ENCODE measurements at places on chromosomes 1 and 21.

- no peak for DNase-seq
Observed at GRCh38 chr1:248695451-248696132, 7.0 kb downstream of the OR14I1 start.

- DNase-seq: no peak
Observed at GRCh38 chr1:182641561-182641960, 37.4 kb upstream of the RGS16 start.

- no peak for DNase-seq
Observed at GRCh38 chr1:197440715-197441114, 172.7 kb downstream of the CRB1 start.

DNA sequence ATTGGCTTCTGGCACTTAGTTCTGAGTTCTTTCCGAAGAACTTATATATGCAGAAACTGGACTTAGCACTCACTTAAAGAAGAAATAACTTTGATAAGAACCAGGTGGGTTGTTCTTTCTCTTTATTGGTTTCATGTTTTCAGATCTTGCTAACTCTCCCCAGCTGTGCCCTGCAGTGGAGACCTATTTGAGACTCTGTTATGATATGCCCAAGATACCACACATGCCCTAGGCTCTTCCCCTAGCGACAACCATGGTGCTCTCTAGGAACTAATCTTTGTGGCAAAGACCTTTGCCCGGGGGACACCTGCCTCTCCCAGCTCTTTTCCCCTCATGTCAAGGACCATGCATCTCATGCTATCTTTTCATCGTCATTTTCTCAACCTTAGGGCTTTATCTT, 128.8 kb downstream of the PBX1 start:
- DNase-seq: no peak

- DNase-seq: no peak
Observed at GRCh38 chr1:171661076-171661650, 8.7 kb upstream of the MYOC start.

GRCh38 chr1:209597499-209597898, 14.0 kb downstream of the CAMK1G start:
- no peak for DNase-seq

- no peak for DNase-seq
Observed at GRCh38 chr1:44408212-44408582, 3.1 kb downstream of the RNF220 start.

GRCh38 chr1:160438317-160438918, 38.1 kb downstream of the VANGL2 start:
- no peak for DNase-seq

- DNase-seq: no peak
Observed at GRCh38 chr1:230746617-230747016, 571 bp upstream of the CAPN9 start.

DNA sequence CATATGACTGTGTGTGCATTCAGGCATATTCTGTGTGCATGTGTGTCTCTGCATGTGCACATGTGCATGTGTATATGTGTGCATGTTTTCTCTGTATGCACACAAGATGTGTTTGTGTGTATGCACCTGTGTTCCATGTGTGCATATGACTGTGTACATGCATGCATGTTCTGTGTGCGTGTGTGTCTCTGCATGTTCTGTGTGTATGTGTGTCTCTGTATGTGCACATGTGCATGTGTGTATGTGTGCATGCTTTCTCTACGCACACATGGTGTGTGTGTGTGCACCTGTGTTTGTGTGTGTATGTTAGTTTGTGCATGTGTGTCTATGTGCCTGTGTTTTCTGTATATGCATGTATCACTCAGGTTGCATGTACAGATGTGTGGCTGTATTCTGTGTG, 42.3 kb downstream of the AJAP1 start:
- DNase-seq: no peak

GRCh38 chr1:202214089-202214843, 20.7 kb downstream of the LGR6 start:
- no peak for DNase-seq

- DNase-seq: no peak
Observed at GRCh38 chr1:235495551-235495950, 8.7 kb downstream of the B3GALNT2 start.

DNA sequence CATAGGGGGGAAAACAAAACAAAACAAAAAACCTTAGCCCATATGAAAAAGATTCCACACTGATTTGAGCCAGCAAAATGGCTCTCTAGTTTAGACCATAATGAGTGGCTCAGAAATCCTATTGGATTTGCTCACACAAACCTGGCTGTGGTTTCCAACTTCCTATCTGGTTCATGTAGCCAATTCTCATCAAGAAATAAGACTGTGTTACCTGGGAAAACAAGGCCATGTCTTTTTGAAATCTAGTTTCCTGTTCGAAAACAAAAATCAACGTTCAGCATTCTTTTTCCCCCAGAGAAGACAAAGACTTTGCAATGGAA, 69.2 kb downstream of the TBX15 start:
- no peak for DNase-seq

- no peak for DNase-seq
Observed at GRCh38 chr1:233664253-233664652, 50.3 kb downstream of the KCNK1 start.

GRCh38 chr21:46633566-46633965, 1.9 kb upstream of the PRMT2 start:
- DNase-seq: no peak

DNA sequence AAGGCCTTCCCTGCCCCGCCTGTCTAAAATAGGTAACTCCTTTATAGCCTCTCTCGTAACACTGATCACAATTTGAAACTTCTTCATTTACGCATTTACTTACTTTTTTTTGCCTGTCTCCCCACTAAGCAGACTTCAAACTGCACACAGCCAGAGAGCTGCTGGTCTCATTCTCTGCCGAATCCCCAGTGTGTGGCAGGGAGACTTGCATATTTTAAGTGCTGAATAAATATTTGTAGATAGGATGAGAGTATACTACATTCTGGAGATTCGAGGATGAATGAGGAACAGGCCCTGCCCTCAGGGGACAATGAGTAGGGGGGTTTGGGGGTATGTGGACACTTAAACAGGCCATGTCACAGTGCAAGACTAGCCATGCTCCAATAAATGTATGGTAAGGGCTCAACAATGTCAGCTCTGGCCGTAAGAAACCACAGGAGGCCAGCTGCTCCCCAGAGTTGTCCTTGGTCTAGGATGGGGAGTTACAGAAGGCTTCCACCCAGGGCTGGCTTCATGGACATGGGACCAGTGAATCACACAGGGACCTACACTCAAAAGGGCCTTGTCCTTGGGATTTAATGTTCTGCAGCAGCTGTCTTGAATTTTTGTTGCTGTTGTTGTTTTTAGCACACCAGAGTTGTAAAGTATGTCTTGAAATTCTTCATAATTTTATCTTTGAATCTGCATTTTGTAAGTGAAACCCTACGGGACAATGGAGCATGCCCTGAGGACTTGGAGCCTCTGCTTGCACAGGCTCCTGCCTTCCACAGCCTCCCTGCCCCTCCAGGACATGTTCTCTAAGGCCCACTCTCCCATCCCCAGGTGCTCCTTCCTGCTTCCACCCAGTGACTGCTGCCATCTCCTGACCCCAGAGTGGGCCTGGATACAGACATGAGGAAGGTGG, 8.5 kb downstream of the DIO1 start:
- no peak for DNase-seq

GRCh38 chr1:206933333-206933945, 11.7 kb upstream of the FCMR start:
- DNase-seq: peak; percentile 70

DNA sequence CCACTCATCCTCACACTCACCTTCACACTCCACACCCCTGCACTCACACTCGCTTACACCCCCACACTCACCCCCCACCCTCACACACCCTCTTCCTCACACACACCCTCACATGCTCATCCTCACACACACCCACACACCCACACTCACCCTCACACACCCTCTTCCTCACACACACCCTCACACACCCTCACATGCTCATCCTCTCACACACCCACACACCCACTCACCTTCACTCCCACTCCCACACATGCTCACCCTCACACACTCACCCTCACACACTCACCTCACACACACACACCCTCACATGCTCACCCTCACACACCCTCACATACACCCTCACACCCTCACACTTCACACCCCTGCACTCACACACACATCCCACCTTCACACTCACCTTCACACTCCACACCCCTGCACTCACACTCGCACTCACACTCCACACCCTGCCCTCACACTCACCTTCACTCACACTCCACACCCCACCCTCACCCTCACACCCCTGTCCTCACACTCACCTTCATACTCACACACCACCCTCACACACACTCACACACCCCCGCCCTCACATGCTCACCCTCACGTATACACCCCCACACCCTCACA, 42.6 kb upstream of the EDN2 start:
- DNase-seq: no peak

DNA sequence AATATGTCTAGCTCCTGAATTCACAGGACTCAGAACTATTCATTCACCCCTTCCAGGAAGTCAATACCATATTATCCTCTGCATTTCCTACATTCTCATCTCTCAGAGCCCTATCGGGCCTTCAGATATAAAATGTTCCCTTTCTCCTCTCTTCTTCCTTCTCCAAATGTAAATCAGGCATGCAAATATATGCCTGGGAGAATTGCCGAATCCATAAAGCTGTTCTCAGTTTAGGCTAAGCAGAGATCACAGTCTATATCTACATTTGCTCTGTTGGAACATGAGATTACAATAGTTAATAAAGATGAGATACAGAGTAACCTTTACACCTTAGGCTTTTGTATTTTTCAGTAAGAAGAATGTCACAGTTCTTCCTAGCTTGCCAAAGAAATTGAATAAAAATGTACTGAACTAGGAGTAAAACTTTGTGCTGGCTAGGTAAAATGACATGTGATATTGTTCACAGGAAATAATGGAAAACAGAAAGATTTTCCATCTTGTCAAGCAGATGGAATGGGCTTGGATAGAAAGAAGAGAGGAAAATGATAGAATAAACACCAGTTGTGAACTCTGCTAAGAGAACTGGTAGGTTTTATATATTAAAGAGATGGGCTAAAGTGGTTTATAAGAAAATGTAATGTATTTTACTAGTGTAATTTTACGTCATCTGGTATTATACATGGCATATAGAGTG, 161.5 kb downstream of the NRIP1 start:
- no peak for DNase-seq

GRCh38 chr1:44881011-44881632, 38.1 kb upstream of the PTCH2 start:
- no peak for DNase-seq

DNA sequence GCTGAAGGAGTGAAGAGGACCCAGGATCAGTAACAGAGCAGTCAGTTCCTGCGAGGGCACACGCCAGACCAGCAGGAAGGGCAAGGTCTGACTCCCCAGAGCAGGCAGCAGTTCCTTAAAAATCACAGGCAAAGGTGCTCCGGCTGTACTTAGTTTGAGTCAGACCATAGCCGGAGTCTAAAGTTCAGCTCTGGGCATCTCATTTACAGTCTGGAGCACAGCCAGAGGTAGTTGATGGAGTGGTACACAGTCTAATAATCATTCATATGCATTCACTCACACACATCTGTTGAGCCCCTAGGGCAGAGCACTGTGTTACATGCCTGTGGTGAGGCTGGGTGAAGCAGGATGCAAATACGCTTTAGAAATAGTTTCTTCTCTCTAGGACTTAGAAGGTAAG, 7.3 kb upstream of the AMIGO1 start:
- no peak for DNase-seq

- DNase-seq: no peak
Observed at GRCh38 chr1:162704673-162705424, 72.6 kb downstream of the DDR2 start.

DNA sequence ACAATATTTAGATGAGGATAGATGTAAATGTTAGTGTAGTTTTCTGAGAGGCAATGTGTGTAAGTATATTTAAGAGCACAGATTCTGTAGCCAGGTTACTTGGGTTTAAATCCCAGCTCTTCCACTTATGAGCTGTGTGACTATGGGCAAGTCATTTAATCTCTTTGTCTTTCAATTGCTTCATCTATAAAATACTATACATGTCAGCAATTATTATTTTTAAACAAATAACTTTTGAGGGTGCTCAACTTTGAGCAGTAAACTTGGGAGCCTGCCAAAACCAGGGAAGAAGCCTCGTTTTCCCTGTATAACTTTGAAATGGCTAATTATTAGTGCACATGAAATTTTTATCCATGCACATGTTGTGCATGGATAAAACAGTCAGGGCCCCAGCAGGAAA, 222.8 kb downstream of the FOXD2 start:
- DNase-seq: no peak

DNA sequence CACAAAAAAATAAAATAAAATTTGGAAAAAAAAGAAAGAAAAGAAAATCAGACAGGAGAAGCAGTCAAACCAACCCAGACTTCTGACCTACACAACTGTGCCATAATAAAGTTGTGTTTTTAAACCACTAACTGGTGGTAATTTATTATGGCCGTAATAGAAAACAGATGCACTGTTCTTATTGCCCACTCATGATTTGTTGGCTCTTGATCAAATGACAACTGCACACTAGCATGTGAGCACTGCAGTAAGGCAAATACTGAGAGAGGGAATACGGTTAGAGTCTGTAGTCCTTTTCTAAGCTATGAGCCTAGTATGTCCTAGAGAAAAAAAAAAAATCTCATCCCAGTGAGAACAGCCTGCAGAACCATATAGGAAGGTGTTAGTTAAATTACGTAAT, 61.2 kb upstream of the TNR start:
- DNase-seq: no peak

GRCh38 chr1:1419813-1420653, 1.0 kb downstream of the ANKRD65 start:
- DNase-seq: peak; percentile 47

- DNase-seq: no peak
Observed at GRCh38 chr1:116334868-116335635, 38.0 kb upstream of the ATP1A1 start.

DNA sequence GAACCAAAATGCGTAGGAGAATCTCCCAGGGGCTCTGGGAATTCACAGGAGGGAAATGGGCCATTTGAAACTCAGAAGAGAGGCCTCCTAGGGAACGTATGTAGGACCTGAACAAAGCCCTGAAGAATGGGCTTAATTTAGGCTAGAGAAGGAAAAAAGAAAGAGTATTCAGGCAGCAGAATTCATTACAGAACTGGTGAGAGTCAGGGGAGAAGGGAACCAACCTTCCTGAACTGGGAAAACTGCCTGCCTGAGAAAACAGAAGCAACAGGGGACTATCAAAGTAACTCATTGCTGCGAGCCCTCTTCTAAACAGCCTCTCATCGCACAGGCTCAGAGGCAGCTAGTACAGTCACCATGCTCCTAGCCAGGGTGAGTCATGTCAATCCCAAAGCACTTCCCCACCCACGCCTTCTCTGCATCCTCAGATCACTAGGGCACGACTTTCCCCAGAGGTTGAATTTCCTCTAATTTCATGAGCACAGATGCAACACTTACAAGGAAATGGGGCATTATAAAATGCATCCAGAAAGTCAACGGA, 98.1 kb downstream of the ADSS2 start:
- DNase-seq: no peak

GRCh38 chr1:78009276-78009675, 4.5 kb downstream of the DNAJB4 start:
- no peak for DNase-seq

- no peak for DNase-seq
Observed at GRCh38 chr1:61687901-61688300, 37.0 kb downstream of the TM2D1 start.
